ENCODE measurements at places on chromosomes 13 and 19.

GRCh38 chr19:57212109-57212508 lies 18.7 kb upstream of the AURKC start:
- DNase-seq = no peak

DNA sequence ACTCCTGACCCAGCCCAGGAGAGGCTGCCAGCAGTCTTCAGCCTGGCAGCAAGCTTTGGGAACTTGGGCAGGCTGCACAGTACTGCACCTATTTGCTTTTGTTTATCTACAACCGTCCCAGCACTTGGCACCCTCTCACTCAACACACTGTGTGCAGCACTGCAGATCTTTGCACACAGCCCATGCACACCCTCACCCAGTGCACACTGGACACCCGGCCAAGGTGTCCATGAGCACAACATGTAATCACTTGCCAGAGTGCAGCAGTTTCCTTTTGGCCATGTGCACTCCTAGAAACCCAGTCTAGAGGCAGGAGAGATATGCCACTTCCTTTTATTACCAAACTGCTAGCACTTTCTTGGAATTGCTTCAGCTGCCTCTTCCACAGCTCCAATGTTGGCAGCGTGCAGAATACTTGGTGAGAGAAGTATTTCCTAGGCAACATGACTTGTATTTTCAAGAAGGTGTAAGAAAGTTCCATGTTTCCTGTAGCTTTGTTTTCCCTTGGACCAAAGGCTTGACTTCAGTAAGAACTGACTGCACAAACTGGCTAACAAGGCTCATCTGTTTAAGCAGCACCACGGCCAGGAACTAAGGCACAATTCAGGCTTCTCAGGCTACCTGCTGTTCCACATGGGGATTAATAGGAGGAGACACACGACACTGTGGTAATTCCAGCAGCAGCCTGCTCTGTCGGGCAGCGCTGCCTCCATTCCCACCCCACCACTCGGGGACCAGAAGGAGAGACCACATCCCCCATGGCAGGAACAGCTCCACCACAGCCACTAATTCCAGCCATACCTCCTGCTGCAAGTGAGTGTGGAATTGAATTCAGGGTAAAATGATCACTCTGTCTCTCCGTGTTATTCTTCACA lies 15.3 kb downstream of the ATP7B start:
- no peak for DNase-seq

- DNase-seq = no peak
These were observed 130.1 kb downstream of the SLITRK1 start for GRCh38 chr13:83752141-83752540.

DNA sequence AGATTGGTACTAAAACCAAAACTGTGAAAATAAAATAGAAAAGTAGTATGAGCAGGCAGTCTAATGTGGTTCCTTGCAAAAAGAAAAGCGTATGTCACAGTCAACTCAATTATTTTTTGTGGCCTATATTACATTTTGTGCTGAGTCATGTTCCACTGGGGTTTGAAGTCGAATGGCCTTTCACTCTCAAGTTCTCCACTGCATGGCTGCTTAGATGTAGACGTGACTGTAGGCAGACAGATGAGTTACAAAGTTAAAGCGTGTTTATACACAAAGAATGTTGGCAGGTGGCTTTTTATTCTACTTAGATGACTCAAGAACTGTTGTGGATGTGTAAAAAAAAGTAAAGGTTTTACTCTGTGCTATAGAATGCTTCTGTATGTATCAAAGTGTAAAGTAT lies 133.9 kb downstream of the SLITRK6 start:
- DNase-seq = no peak

DNA sequence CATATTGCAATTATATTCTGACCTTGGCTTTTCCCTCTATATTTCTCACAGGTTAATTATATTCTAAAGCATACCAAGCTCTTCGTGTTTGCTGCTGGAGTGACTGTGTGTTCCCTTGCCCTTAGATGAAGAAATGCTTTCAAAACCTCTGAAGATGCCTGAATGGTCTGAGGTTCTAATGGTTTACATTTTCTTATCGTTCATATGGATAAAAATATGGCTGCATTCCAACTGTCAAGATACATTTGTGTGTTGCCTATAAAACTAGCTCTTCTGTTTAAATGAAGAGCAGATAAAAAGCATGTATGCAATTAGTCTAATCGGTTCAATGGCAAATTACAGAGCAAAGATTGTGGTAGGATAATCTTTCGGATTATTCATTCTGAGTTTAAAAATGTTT lies 68.4 kb upstream of the ANKRD10 start:
- no peak for DNase-seq

- DNase-seq = no peak
These were observed 13.0 kb upstream of the ZNF460 start for GRCh38 chr19:57267291-57267690.

DNA sequence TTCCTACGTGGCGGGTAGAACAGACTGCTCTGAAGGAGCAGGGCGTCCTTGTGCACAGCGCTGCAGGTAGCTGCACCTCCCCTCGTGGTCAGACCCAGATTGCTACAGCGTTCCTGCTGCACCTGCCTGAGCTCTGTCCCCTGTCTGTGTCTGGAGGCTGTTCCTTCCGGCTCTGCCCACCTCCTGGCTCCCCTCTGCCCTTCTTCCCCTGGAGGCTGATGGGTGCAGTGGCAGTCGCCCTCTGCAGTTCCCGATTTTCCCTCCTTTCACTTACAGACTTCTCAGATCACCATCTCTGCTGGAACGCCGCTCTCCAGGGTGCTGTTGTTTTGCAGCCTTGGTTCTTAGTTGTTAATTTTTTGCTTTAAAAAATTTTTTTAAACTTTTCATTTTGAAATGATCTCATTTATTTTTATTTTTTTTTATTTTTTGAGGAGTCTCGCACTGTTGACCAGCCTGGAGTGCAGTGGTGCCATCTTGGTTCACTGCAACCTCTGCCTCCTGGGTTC lies 53.6 kb downstream of the SMARCA4 start:
- DNase-seq = no peak

- DNase-seq = peak; percentile 90
These were observed 7.4 kb downstream of the RABAC1 start for GRCh38 chr19:41951686-41952172.

- DNase-seq = no peak
These were observed 15.1 kb downstream of the BRCA2 start for GRCh38 chr13:32330441-32330840.

- DNase-seq = no peak
These were observed 99.0 kb upstream of the TSHZ3 start for GRCh38 chr19:31448221-31448657.

DNA sequence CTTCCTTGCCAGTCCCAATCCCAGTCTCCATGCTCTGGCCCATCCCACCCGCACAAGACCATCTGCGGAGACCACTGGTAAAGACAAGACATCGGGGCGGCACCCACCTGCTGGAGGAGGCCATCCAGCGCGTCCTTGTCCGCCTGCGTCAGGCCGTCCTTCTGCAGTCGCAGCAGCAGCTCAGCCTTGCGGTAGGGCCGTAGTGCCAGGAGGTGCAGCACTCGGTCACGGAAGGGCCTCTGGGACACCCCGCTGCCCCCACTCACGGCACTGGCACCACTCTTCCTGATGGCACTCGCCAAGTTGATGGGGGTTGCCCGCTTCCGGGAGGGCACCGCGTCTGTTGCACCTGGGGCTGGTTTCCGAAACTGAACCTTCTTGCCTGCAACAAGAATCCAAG lies 23.5 kb upstream of the ISYNA1 start:
- DNase-seq = no peak

DNA sequence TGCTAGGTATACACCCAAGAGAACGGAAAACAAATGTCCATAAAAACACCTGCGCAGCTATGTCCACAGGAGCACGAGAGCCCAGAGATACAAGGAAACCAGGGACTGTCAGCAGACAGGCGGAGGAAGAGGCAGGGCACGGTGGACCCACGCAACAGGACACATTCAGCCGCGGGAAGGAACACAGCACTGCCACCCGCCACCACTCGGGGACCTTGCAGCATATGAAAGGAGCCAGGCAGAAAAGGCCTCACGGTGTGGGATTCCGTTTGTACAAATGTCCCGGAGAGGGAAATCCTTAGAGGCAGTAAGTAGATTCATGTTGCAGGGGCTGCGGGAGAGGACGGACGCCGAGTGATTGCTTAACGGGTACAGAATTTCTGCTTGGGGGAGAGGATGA lies 7.8 kb downstream of the HSPBP1 start:
- no peak for DNase-seq

- DNase-seq = no peak
These were observed 582.5 kb downstream of the EFNB2 start for GRCh38 chr13:105952973-105953290.

GRCh38 chr19:34368338-34368737 lies 3.3 kb downstream of the GPI start:
- DNase-seq = no peak

DNA sequence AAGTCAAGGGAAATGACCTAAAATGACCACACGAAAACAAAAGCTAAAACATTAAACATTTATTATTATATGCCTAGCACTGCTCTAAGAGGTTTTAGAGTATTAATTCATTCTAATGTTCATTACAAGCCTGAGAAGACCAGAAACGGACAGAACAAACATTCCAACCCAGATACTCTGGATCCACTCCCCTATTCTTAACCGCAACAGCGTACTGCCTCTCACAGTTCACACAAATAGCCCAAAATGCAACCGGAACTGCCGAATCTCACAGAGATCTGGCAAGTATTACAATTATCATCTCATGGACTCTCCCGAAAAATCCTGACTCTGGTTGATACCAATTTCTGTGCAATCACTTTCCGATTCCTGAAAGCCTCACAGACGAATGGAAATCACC lies 1.4 kb downstream of the ZNF780B start:
- no peak for DNase-seq

GRCh38 chr19:18741124-18742121 lies 49.7 kb downstream of the COMP start:
- no peak for DNase-seq

- DNase-seq = no peak
These were observed 2.4 kb downstream of the SHANK1 start for GRCh38 chr19:50717026-50717723.

DNA sequence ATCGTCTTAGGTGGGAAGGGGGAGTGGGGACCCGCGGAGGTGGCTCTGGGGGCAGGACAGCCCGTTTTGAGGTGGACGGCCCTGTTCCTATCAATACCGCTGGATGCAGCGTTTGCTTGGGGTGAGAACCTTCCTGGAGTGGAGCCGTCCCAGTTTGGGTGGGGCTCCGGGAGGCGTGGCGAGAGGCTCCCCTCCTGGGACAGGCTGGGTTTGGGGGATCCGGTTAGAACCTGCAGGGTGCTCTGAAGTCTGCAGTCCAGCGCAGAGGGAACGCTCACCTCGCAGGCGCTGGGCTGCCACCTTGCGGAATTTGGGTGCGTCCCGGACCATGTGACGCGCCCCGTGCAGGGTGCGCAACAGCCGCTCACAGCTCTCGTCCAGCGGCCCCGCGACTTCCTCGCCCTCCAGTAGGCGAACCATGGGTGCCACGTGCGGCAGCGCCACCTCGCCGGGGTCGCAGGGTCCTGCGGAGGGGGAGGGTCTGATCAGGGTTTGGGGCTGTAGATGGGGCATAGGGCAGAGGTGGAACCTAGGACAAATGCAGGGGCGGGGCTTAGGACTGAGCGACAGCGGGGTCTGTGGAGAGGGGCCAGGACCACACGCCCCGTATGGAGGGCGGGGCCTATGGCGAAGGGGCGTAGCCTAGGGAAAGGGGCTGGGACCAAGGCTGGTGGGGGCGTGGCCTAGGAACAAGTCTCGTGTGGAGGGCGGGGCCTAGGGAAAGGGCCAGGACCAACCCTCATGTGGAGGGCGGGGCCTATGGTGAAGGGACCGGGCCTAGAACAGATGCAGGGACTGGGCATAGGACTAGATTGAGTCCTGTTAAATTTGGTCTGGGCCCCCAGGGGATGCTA lies 13.8 kb downstream of the SH2D3A start:
- DNase-seq = no peak

- DNase-seq = no peak
These were observed 56.8 kb upstream of the GTF3A start for GRCh38 chr13:27367570-27367969.

GRCh38 chr13:86725105-86725504 lies 925.9 kb upstream of the SLITRK6 start:
- DNase-seq = no peak

- peak; percentile 7 for DNase-seq
These were observed 949 bp upstream of the ZNF260 start for GRCh38 chr19:36528921-36529518.

GRCh38 chr19:36245210-36246005 lies 30.5 kb downstream of the ZNF146 start:
- DNase-seq = no peak

GRCh38 chr19:30371161-30371836 lies 885 bp upstream of the ZNF536 start:
- no peak for DNase-seq

Measured in NCI-H446 (cell line).